ENCODE measurements at places on chromosomes 2 and 18.

GRCh38 chr18:39805218-39805617 is 2149.8 kb upstream of the PIK3C3 start:
- no peak for DNase-seq

- DNase-seq = no peak
Measured at GRCh38 chr18:26875040-26875654, 9.6 kb upstream of the AQP4 start.

GRCh38 chr18:13382366-13382953 is 163.9 kb downstream of the LDLRAD4 start:
- DNase-seq = no peak

DNA sequence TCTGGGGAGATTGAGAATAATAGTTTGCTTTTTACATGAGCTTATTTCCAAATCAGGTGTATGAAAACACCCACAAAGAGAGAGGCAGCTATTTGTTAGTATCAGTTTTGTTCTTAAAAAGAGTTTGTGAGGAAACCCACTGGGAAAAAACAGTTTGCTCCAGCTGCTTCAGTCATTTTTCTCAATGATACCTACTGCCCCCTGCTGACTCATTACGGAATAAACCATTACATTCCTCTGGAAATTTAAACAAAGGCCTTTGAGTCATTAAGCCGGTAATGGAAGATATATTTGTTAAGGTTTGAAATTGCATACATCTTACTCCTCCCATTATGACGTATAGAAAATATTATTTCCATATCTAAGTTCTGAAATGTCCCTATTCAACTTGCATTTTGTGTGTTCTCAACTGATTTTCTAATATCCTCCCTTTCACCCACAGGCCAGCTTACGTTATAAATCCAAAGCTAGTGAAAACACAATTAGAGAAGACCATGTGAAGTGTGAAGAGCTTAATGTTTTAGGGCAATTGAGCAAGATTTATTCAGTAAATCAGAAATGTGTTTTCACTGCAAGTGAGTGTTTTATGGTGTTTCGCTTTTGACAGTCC is 761.6 kb downstream of the DSC3 start:
- DNase-seq = no peak

All from NCI-H1930 (cell line).